IMR-90 (cell line): ENCODE measurements at places on chromosomes 6 and 20.

DNA sequence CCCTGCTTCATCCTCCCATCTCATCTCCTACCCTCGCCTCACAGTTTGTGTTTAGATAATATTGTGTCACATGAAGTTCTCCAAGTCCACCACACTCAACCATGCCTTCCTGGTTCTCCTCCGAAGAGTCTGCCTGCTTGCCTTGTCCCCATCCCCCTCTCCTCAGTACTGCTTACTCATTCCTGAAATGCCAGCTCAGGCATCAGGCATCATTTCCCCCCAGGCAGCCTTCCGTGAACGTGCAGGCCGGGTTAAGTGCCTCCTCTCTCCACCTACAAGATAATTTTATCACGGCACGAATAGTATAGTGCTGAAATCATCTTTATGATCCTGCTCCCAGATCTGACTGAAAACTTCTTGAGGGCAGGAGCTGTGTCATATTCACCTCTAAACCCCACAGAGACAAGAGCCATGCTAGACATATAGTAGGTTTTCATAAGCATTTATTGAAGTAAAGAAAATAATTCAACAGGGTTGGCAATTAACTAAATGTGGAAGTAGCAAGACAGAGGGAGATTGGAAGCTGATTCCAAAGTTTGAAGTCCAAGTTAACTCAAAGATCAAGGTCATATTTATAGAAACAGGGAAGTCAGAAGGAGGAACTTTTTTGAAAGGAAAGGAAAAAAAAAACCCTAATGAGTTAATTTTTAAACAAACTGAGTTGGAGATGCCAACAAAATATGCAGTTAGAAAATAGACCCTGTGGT, 48.7 kb upstream of the BMP2 start:
- no peak for DNase-seq

DNA sequence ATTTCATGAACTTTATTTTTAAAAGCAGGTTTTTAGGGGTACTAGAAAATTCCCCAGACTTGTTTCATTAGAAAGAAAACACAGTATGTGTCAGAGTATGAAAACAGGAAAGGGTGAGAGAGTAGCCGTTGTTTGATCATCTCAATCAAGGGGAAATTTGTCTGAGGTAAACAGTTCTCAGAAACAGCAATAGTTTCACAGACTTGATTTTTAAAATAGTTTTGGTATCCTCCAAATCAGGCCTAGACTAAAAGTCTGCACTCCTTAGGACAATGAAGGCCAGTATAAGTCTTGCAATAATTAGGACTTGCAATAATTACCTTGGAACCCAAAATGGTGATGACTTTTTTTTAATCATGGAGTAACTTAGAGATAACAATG, 176.6 kb upstream of the TAB2 start:
- DNase-seq = no peak

GRCh38 chr20:43420192-43420591, 37.5 kb upstream of the SRSF6 start:
- DNase-seq = no peak

GRCh38 chr20:23434521-23435313, 4.8 kb upstream of the CSTL1 start:
- no peak for DNase-seq

DNA sequence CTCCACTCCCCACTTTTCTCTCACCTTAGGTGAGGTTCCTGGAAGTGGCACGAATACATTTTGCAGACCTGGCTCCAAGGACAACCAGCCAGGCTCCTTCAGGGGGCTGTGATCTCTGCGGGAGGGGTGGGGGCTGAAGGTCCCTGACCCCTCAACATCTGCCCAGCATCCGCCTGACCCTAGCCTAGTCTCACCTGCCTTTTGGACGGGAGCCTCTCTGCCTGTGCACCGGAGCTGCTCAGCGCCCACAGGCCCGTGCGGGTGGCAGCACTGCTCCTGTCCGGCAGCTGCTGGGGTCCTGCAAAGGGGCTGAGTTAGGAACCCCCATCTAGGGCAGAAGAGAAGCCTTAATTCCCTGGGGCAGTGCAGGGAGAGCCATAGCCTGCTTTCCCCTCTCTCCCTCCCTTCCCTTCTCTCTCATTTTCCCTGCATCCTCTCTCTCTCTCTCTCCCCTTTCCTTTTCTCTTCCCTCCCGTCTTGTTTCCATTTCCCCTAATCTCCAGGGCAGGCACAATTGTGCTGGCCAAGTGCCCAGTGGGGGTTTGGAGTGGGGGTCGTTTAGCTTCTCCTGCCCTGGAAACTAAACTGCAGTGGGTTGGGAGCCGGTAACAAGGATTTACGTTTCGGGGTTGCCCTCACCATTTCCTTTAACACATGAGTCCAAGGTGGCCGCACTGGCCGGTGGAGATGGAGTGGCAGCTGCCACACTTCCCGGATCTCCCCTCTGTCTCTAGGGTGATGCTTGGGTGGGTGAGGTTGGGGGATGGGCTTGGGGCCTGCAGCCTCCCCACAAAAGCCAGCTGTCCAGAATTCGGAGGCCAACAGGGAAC, 54.1 kb downstream of the CTCFL start:
- no peak for DNase-seq

GRCh38 chr6:83867527-83868161, 8.2 kb downstream of the CYB5R4 start:
- DNase-seq = peak; percentile 92

DNA sequence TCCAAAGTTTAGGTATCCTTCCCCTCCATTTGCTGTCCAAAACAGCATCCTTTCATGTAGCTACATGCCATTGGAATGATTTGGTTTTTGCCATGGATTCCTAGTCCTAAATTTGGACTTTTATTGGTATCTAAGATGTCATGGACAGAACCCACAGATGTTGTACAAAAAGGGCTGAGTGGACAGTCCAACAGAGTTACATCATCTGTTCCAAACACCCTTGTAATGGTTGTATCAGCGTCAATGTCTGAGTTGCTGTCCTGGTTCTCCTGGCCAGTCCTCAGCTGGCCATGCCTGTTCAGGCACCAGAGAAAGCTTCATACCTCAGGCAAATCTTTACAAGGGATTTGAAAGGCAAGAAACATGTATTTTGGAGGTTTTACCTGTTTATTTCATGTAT, 191.3 kb downstream of the ESR1 start:
- DNase-seq = no peak

DNA sequence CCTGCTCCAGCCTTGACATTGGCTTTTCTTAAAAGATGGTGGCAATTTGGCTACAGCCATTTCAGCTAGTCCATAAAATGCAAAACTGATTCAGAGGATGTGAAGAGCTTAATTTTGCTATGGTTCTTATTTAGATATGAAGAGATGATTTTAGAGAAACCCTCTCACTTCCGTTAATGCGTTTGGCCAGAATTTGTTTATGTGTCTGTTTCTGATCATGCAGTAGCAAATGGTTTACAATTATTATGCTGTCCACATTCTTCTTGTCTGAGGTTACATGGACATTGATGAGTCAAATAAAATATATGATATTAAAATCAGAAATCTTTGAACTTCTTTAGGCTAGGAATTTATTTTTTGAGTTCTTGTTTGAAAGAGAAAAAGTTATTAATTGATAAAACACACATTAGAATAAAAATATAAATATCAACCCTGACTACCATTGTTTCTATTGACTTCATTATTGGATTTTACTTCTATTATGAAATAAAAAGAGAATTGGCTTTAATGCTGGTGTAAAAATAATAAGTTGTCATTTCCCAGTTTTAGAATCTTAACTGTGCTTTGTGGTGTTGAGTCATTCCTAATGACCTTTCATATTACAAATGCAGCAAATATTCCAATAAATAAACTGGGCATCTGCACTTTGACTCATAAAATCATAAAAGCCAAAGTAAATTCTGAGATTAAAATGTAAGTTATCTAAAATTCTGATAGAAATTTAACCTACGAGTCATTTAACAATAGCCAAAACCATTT, 1286.0 kb upstream of the GJE1 start:
- DNase-seq = peak; percentile 72

GRCh38 chr20:34874094-34874654, 1.5 kb upstream of the GGT7 start:
- peak; percentile 87 for DNase-seq

- no peak for DNase-seq
These were observed 111.8 kb downstream of the EDN3 start for GRCh38 chr20:59412181-59412580.

DNA sequence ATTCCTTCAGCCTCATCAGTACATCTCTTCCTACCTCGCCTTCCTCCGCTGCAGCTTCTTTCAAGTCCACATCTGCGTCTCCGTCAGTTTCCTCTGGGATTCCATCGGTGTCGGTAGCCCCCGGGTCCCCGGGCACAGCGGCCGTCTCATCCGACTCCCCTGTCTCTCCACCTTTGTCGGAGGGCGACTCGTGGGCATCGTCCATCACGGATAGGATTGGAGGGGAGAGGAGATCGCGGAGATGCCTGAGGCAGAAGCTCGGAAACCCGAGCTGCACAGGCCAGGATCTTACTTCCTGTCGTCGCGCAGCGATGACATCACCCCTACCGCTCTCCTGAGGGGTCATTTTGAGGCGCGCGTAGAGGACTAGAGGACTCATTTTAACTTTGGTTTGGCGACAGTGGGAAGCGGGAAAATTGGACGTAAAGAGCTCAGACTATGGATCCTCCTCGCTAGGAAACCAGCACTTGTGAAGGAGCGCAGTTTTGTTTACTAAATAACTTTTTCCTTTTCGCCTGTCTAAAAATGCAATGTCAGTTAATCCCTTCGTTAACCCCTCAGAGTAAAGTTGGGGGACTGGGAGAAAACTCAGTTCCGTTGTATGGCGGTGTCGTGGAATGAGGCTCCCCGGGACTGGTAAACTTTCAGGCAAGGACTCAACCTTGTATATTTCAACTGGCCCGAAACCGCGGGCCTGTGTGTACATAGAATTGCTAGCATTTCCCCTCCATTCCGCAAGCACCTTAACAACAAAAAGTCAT, at the start of gene TAF11:
Gene TAF11 (minus strand): TSS at position 290 of the 761 bp plus-strand sequence. CDS start 85 bp downstream, at position 205.
- peak; percentile 96 for DNase-seq

DNA sequence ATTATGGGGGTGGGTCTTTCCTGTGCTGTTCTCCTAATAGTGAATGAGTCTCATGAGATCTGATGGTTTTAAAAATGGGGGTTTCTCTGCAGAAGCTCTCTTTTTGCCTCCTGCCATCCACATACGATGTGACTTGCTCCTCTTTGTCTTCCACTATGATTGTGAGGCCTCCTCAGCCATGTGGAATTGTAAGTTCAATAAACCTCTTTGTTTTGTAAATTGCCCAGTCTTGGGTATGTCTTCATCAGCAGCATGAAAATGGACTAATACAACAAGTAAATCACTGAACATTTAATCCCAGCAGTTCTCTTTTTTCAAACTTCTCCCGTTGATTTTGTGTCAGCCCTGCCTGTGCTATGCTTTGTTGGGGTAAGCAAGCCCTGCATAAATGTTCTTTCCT, 95.2 kb downstream of the FAM217A start:
- DNase-seq = no peak

GRCh38 chr6:158818581-158819212, 471 bp downstream of the EZR start:
- peak; percentile 65 for DNase-seq

- no peak for DNase-seq
These were observed 34.2 kb upstream of the TBXT start for GRCh38 chr6:166201878-166202277.

- DNase-seq = peak; percentile 8
These were observed 113.1 kb downstream of the ADAT2 start for GRCh38 chr6:143337201-143337949.

DNA sequence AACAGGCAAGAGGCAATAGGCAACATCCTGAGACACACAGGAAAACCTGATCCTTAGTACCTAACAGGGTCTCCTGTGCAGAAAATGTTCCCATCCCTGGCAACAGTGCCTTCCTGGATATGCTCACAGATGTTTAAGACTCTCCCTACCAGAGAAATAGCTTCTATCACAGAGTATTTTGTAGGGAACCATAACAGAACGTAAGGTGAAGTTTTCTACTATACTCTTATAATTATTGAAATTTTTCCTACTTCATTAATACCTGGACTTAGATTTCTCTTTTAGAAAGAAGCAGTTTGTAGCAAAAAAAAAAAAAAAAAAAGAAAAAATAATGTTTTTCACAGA, 33.5 kb upstream of the LGSN start:
- no peak for DNase-seq

DNA sequence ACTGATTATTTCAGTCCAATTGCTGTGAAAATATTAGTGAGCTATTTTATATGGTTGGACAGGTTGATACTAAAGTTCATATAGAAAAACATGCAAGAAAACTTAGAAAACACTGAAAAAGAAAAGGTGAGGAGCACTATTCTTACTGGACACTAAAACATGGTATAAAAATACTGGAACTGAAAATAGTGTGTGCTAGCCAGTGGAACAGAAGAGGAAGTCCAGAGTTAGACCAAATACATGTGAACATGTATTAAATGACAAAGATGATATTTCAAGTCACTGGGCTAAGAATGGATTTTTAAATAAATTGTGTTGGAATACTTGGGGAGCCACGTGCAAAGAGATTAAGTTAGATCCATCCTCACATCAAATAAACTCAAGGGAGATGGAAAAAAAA, 218.5 kb downstream of the TMEM242 start:
- DNase-seq = no peak

- DNase-seq = no peak
These were observed 80.3 kb upstream of the HMGCLL1 start for GRCh38 chr6:55659304-55659703.

- DNase-seq = no peak
These were observed 456.0 kb upstream of the PTCHD4 start for GRCh38 chr6:48567016-48567415.

DNA sequence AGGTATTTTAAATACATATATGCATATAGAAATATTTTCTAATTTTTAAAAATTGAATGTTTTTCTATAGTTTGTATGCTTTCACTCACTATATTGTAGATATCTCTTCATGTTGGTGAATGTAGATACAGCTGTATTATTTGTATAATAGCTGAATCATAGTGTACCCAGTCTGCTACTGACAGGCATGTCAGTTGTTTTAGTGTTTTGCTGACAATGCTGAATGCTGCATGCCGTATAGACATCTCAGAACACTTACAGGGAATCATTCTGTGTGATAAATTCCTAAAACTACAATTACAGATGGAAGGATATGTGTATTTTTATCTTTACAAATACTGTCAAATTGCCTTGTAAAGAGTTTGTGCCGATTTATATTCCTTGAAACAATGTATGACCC, 175.4 kb downstream of the SIM1 start:
- no peak for DNase-seq

- peak; percentile 74 for DNase-seq
These were observed 1.5 kb downstream of the ZNFX1 start for GRCh38 chr20:49276161-49276960.

- DNase-seq = no peak
These were observed 151.7 kb downstream of the PREX1 start for GRCh38 chr20:48676125-48676524.

DNA sequence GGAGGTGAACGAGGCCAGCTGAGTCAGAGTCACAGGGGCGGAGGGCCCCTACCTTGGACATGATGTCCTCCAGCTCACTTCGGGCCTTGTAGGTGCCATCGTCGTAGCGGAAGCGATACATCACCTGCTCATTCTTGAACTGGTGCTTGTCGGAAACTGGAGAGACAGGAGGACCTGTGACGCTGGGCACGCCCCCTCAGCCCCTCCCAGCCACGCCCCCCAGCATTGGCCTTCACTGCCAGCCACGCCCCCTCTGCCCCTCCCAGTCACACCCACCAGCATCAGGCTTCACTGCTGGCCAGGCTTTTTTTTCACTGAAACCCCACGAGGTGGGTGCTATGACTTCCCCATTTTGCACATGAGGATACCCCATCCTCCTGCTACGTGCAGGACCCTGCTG, 148.2 kb downstream of the PREX1 start:
- no peak for DNase-seq
